Pulmonary artery endothelial cell (primary cell): ENCODE measurements at places on chromosomes 2 and 18. TPM values are rescaled to one million over a fixed set of nuclear protein-coding genes. Genes with fewer than 3 reads are reported as not detected.

GRCh38 chr2:163291790-163292189, 444.0 kb downstream of the FIGN start:
- no peak for DNase-seq

GRCh38 chr2:236165842-236166795, 2.1 kb downstream of the GBX2 start:
- DNase-seq = no peak

- DNase-seq = peak; percentile 20
Measured at GRCh38 chr2:172172513-172173173, 69.9 kb upstream of the DLX2 start.

GRCh38 chr2:88452565-88452905, at the start of gene FOXI3:
Gene FOXI3, minus strand, starts transcription at chr2:88452693. Its CDS starts 158 bp downstream, at chr2:88452535.
- no peak for DNase-seq

DNA sequence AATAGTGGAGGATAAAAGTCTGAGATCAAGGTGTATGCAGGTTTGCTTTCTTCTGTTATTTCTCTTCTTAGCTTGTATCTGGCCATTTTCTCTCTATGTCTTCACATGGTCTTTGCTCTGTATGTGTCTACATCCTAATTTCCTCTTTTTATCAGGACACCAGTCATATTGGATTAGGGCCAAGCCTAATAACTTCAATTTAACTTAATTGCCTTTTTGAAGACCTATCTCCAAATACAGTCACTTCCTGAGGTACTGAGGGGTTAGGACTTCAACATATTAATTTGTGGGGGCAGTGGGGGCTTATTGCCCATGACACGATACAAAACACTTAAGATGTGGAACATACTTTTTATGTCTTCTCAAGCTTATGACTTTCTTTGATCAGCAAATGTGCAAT, 632.9 kb upstream of the CELF4 start:
- no peak for DNase-seq

- DNase-seq = no peak
Measured at GRCh38 chr18:36315736-36316135, 18.2 kb downstream of the FHOD3 start.

SCG2 gene
- not detected in 2 replicates for total RNA-seq

GRCh38 chr2:72276356-72276755, 128.7 kb upstream of the CYP26B1 start:
- no peak for DNase-seq
